ENCODE measurements at places on chromosomes 3 and 15.

- DNase-seq, result no peak
Observed at GRCh38 chr3:101131767-101132166, 138.5 kb upstream of the ABI3BP start.

DNA sequence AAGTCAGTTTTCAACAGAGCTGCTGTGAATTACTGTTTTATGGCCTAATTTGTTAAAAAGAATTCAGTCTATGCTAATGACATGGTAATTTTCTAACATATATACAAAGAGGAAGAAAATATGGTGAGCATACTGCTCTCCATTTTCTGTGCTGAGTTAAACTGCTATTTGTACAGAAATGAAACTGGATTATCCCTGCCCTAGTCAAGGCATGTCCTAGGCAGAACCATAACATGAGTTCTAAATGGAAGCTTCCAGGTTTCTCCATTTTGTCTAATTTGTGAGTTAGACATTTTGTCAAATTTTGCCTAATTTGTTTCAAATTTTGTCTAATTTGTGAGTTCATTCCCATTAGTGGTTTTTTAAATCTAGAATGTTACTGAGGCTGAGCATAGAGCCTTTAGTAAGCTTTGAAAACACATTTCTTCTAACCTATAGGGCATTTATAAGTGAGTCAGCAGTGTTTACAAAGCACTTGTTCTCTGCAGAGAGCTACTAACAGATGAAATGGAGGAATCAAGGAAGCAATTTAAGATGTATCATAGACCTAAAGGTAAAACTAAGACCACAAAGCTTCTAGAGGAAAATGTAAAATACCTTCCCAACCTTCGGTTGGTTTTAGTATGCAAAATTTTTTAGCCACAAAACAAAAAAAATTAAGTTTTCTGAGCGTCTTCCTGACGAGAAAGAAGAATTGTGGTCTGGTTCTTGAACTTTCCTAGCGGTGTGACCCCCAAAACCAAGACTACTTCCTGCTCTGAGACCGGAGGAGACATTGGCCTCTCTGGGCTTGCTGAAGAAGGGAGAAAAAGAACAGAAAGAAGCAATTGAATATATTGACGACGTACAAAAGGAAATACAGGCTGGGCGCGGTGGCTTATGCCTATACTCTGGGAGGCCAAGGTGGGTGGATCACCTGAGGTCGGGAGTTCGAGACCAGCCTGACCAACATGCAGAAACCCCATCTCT, 9.8 kb downstream of the P2RY14 start:
- no peak for DNase-seq

GRCh38 chr3:129116482-129116946, 5.1 kb downstream of the RAB43 start:
- DNase-seq, result no peak

DNA sequence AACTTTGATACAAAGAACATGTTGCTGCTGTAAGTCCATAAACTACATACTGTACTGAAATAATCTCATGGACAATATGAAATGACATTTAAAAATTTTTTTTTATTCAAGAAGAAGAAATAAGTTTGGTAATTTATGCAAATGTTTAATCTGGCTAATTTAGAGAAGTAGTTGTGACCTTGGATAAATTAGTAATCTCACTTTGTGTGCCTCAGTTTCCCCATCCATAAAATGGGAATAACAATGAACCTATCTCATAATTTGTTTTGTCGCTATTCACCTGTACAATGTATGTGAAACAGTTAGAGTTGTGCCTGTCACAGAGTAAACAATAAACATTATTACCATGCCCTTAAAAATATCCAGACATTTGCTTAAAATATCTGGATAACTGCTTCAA, 15.3 kb upstream of the DPH6 start:
- DNase-seq, result no peak

- DNase-seq, result no peak
Observed at GRCh38 chr3:70180664-70181063, 131.8 kb downstream of the MDFIC2 start.

DNA sequence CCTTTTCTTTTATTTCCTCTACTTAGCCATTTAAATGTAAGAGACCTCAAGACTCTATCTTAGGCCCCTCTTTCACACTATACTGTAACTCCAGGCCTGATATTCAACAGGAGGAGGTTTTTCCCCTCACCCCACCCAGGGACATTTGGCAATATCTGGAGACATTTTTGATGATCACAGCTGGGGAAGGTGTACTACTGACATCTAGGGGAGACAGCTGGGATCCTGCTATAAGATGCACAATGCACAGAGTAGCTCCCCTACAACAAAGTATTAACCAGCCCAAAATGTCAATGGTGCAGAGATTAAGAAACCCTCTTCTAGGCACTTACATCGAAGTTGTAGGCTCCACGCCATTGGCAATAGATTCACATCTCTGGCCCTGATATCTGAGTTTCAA, 517.5 kb upstream of the UBE2E2 start:
- no peak for DNase-seq

- no peak for DNase-seq
Observed at GRCh38 chr3:39917065-39917773, 107.8 kb downstream of the MYRIP start.

Measured in fibroblast of gingiva (primary cell).